ENCODE measurements at places on chromosomes 12 and 14. TPM values are rescaled to one million over a fixed set of nuclear protein-coding genes. Genes with fewer than 3 reads are reported as not detected.

The SIX6 gene
- not detected for total RNA-seq

The TMEM229B gene
- total RNA-seq, result 1.5 TPM

The POP5 gene
- 75.6 TPM for total RNA-seq

The KLRC4 gene
- 6.6 TPM for total RNA-seq

The NEUROD4 gene
- not detected for total RNA-seq

The CHGA gene
- total RNA-seq, result not detected

The TMEM30B gene
- 1.4 TPM for total RNA-seq

The RNFT2 gene
- 16.2 TPM for total RNA-seq

The VPS37B gene
- 20.7 TPM for total RNA-seq

The ARMH4 gene
- not detected for total RNA-seq
